ENCODE measurements at places on chromosomes 6 and 20.

DNA sequence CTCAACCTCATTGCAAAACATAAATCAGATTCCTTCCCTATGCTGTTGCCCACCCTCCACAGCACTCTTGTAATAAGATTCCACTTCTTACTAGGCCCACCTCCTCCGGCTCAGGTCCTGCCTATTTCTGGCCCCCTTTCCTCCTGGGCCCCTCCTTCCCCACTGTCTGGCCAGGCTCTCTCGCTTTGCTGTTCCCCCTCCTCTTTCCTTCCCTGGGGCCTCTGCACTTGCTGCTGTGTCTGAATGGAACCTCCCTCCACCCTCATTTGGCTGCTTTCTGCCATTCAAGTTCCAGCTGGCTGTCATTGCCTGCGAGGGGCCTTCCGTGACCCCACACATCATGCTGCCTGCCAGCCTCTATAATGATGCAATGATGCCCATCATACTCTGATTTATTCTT is 38.9 kb downstream of the ARHGAP40 start:
- no peak for DNase-seq

GRCh38 chr6:136517582-136517981 is 32.6 kb downstream of the MAP7 start:
- no peak for DNase-seq

DNA sequence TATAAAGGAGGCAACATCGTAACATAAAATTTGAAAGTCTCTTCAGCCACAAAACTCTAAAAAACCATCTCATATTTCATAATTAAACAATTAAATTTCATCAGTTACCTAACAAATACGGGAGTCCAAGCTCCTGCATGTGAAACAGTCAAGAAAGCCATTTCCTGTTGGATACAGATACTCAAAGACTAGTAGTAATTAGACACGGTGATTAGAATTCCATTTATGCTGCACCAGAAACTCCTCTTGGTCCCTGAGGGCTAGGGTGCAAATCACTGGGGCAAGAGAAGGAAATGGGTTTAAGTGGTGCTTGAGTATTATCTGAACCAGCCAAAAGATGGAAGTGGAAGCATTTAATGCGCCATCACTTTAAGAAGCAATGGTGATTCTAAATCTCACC is 27.4 kb downstream of the TRAM2 start:
- DNase-seq = no peak

DNA sequence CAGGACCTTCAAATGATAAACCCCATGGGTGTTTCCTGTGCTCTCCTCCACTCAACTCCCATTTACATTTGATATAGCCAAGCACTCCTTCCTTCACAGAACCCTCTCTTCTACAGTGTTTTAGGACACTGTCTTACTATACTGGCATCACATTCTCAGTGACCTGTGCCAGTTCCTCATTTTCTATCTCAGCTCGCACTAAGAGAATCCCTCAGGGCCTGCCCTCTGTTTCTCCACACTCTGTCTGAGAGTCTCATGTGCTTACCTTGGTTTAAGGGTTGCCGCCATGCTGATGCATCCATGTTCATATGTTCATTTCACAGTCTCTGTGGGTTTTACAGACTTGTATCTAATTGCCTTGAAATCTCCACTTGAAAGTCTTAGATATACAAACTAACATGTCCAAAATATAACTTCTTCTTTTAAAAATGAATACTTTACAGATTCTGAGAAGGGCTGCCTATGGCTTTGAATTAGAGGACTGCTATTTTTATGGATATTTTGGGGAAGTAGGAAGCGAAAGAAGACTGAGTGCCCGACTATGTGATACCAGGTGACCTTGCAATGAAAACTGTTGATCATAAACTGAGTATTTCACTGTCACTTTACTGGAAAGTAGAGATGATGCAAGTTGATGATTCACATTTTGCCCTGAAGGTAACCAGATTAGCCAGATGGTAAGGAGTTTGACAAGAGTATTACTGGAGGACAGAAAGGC is 153.1 kb upstream of the SIM1 start:
- DNase-seq = no peak

GRCh38 chr20:58072695-58073671 is 155.5 kb downstream of the ANKRD60 start:
- DNase-seq = no peak

DNA sequence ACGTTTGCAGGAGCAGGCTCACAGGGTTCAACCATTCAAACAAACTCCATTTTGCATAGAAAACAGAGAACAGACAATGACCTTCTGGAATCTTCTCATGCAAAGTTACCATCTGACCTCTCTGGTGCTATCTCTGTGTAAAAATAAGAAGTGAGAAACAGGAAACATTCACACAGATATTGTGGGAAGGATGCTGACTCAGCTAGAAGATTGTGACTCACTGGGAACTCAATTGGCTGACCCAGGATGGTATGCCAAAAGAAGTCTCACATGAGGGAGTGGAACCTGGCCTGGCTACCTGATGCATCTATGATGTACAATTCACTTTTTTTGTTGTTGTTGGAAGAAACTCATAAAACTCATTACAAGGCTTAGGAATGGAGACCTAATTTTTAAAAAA is 61.1 kb upstream of the TBX18 start:
- DNase-seq = no peak

GRCh38 chr6:144559865-144560593 is 274.9 kb downstream of the UTRN start:
- DNase-seq = no peak

DNA sequence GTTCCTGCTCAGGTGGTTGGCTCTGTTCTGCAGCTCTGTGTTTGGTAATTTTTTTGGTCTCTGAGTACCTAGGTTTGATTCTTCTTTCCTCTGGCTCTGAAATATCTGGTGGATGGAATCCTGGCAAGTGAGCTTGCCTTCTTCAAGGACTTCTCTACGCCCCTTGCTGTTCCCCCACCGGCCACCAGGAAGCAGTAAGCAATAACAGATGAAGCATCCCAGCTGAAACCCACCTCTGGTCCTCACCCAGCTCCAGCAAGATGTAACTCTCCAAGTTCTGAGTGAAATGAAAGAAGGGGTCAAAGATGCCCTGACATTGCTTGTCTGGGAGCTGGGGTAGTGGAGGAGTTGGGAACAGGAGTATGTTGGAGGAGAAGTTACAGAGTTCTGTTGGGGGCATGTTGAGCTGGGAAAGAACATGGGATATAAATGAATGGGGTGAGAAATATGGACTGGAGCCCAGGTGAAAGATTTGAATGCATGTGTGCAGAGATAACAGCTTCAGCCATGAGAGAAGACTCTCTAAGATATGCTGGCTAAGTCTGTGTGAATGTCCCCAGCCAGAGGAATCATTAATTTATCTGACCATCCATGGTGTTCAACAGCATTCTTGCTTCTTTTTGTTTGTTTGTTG is 51.3 kb upstream of the GLP1R start:
- no peak for DNase-seq

- no peak for DNase-seq
These were observed 363.4 kb downstream of the PHF3 start for GRCh38 chr6:63998991-63999390.

- DNase-seq = no peak
These were observed 3.7 kb upstream of the SYNDIG1 start for GRCh38 chr20:24465730-24466129.

DNA sequence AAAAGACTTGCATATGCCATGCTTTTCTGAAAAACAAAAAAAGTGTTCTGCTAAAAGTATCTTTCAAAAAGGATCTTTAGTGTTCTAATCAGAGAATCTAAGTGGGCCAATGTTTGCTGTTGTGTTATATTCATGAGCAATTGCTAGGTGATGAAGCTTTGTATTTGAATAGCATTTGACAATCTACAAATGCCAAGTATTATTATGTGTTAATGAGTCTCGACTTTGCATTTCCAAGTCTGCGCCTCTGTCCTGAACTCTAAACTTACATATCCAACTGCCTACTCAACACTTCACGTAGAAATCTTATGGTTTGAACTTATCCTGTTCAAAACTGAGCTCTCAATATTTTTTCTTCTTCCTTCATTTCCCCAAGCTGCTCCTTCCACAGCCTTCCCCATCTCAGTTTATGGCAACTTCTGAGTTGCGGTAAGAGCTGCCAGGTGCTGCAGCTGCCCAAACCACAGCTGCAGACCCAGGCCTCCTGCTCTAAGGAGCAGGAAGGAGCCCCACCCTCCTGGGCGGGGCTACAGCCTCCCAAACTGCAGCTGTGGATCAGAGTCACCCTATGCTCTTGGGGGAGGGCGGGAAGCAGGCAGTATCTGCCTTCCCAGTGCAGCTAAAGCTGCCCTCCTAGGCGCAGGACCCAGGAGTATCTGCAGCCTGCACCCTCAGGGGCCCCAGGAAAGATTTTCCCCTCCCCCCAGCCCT is 16.7 kb upstream of the MAK start:
- no peak for DNase-seq

DNA sequence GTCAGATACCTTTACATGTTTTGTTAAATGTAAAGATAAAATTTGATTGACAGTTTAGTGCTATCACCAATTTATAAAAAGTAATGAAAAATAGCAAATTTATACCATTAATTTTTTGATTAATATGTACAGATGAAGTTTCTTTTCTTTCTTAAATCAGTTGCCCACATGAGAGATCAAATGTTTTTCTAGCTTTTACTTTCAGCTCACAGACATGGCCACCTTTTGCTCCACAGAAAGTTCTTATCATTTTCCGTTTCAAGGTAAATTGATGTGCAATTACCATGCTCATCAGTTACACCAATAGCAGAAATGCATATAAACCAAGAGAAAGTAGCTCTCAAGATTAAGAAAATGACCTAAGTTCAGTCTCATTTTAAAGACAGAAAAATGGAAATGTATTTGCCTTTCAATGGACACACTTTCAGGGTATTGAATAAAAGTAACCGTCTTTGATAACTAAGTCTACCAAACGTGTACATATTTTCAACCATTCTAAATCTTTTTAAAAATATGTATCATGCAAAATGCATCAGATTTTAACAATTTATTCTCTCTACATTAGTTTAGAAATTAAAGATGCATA is 16.6 kb upstream of the EXOC2 start:
- no peak for DNase-seq

GRCh38 chr6:70421509-70421908 is 8.2 kb downstream of the FAM135A start:
- DNase-seq = no peak

GRCh38 chr6:136582711-136583471 is 32.7 kb upstream of the MAP7 start:
- DNase-seq = no peak

GRCh38 chr6:155854787-155855186 is 399.1 kb upstream of the NOX3 start:
- no peak for DNase-seq
